ACHN (cell line): ENCODE measurements at places on chromosomes 11 and 22.

DNA sequence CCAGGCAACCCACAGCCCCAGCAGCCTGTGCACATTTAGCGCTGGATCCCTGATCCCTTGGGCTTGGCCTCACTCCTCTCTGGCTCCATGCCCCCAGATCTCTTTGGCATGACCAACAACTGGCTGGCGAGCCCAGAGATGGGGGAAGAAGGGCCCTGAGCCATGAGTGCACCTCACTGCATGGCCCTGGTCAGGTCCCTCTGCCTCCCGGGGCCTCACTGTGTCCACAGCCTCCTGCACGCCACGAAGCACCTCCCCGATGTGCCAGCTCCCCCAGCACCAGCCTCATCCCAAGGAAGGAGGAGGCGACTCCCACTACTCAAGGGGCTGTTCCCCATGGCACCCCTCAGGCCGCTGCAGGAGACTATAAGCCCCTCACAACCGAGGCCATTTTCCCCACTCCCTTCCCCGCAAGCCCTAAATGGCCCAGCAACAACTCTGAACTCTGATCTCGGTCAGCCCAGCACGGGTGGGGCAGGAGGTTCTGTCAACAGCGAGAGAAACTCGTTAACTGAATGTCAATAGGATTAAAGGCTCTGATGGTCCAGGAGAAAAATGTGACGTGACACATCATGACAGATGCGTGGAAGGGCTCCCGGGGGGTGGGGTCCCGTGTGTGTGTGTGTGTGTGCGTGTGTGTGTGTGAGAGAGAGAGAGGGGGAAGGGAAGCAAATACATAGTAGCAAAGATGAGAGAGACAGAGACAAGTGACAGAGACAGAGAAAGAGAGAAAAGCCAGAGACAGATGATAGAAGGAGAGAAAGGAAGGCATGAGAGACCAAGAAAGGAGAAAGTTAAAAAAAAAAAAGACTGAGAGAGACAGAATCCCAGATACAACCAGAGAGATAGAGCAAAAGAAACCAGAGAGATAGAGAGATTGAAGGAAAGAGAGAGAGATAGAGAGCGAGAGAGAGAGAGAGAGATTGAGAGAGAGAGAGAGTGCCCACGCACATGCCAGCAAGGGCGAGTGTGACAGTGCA is 28.4 kb upstream of the SYT7 start:
- DNase-seq = no peak

DNA sequence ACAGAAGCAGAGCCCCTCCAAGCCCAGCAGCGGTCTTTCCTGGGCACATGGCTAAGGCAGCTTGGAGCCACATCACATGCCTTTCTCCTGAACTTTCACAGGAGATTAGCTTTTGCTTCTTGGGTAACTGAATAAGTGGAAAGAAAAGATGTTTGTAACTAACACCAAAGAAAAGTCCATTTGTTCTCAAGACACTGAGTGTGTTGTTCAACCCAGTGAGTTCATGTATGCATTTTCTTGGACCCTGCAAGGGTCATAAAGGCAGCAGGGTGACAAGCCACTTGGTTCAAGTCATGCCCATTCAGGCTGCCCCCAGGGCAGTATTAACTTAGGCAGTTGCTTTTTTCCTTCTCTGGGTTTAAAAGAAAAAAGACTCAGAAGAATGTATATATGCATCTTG is 203.4 kb downstream of the FAM76B start:
- no peak for DNase-seq

- no peak for DNase-seq
Observed at GRCh38 chr11:72421351-72421750, 13.0 kb downstream of the CLPB start.

GRCh38 chr11:134502153-134502550 is 90.1 kb upstream of the B3GAT1 start:
- no peak for DNase-seq
